ENCODE measurements at places on chromosomes 6 and 20.

DNA sequence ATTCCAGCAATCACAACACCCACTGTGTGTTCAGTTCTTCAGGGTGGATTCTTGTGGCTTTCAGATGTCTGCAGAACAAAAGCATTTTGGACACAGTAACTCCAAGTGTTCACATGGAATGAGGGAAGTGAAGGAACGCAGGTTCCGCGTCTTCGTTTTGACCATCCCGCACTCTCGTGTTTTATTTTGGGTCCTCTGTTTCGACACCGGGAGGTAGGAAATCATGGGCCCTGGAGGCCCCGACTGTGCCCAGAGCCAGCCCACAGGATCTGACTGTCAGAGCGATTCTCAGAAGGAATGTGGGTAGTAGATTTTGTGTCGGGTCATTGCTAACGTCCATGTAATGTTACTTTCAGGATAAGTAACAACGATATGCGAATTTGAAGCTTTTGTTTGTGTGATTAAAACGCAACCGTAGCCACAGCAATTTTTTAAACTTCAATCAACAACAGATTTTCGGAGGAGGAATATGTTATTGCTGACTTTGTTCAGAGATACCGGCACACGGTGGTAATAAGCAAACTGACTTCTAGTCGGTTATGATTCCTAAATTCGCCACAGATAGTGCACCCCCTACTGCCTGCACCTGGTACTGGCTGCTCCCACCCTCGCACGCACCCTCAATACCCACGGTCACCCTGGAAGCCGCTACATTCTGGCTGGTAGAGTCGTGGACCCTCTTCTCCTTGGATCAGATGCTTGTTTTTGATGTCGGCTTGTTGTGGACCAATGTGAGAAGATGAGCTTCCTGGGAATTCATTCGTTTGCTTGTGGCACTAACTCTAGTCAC, 10.5 kb downstream of the NPEPL1 start:
- DNase-seq = no peak

DNA sequence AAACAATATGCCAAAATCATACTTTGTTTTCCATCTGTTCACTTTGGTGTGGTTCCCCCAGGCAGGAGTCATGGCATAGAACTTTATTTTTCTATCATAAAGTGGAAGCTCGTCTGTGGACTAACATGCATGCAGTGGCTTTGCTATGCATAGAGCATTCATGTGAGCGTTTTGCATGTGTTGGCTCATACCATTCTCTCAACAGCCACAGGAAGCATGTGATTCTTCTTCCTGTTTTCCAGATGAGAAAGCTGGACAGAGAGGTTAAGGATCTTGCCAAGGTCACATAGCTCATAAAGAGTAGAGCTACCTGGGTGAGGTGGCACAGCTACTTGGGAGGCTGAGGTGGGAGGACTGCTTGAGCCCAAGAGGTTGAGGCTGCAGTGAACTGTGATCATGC, 123.4 kb upstream of the HDGFL1 start:
- DNase-seq = no peak

- no peak for DNase-seq
Measured at GRCh38 chr6:168865-169455, 123.3 kb upstream of the DUSP22 start.

DNA sequence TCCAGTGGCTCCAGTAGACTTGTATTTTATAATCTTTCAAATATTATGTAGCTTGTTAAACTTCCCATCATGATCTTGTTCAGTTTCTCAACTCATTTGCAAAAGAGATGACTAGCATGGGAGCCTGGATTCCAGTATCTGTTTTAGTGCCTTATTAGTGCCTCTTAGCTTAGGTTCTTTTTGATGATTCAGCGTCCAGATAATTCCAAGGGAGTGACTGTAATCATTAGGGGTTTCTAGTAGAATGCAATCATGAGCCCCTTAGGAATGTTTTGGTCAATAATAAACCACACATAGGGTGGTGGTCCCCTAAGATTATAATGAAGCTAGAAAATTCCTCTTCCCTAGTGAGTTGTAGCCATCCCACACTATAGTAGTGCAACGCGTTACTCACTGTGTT, 7.0 kb downstream of the CD2AP start:
- no peak for DNase-seq

GRCh38 chr6:155171747-155172449, 91.9 kb upstream of the CLDN20 start:
- peak; percentile 37 for DNase-seq

GRCh38 chr6:139257821-139258398, 33.9 kb downstream of the TXLNB start:
- no peak for DNase-seq

DNA sequence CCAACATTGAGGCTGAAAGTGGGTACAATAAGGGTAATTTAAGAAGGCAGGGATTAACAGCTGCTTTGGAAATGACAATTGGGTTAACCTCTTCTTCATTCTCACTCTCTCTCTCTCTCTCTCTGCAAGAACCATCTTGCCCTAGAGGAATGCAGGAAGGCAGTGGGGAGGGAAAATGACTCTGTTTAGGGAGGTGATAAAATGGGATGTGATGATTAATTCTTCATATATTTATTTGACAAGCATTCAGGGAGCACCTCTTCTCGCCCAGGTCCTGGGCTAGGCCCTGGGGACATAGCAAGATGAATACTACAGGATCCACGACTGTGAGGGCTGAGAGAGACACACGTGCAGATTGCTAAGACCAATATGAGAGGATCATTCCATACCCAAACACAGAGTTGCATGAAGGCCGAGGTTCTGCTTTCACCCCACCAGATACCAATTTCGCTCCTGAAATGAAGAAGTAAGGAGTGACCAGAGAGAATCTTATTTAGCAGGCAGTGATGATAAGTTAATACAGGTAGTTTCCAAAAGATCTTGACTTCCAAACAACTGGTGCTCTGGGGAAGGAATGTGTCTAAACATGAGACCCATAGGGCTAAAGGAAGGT, 13.3 kb upstream of the PTPN1 start:
- no peak for DNase-seq

DNA sequence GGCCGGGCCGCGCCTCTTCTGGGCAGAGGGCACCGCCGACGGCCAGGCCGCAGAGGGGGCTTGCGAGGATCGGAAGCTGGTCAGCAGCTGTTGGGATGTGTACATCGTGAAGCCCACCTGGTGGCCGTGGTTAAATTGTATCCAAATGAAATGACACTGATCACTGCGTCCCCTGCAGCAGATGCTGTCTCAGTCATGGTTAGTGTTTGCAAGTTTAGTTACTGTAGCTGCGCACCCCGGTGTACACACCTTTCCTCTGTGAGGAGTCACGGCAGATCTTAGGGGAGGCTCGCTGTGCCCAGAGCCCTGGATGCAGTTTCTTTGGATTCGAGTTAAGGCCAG, 653 bp downstream of the NAA20 start:
- DNase-seq = no peak

DNA sequence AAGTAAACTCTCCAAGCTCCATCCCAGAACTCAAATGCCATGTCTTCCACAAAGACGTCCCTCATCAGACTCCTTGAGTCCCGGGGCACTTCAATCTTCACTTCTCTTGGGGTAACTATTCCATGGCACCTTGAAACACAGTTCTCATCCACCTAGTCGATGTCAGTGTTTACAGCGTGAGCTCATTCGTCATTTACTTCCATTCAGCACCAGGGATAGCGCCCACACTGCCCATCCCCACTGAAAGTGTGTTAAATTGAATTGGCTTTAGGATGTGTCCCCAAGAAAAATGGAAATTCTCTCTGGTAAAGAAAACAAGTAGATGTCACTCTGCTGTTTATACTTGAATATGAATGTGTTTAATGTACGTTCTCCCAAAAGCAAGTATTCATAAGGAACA, 31.3 kb downstream of the KCNK15 start:
- DNase-seq = no peak

GRCh38 chr20:32670773-32671455, 2.8 kb downstream of the C20orf203 start:
- no peak for DNase-seq

DNA sequence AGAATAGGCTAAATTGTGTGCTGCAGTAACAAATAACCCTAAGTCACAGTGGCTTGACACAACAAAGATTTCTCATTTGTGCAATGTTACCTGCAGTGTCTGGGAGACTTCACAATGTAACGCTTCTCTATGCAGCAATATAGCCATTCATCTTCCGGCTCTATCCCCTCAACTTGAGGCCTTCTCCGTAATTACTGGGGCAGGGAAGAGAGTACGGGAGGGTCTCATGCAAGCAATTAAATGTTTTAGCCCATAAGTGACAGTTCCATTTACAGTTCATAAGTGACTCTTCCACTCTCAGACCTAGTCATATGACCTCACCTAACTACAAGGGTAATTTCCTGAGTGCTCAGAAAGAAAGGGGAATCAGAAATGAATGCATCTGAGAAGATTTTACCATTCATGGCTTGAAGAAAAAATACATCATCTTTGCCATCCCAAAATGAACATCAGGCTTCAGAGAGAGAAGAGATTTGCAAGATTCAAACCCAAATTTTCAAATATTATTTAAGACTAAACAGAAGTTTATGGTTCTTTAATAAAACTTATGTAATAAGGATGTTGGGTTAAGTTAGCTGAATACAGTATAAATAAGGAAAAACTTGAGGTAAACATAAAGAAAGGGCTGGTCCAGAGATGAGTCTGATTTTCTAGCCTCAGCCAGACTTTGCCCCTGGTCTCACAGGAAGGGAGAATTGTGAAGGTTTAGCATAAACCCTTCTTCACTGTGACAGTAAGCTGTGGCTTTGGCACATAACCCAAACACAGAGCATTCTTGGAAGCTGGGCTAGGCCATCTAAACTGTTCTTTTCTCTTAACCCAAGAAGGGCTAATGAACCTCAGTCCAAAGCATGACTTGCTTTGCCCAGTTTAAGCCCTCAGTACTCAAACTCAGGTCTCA, 13.3 kb downstream of the GPR6 start:
- no peak for DNase-seq

DNA sequence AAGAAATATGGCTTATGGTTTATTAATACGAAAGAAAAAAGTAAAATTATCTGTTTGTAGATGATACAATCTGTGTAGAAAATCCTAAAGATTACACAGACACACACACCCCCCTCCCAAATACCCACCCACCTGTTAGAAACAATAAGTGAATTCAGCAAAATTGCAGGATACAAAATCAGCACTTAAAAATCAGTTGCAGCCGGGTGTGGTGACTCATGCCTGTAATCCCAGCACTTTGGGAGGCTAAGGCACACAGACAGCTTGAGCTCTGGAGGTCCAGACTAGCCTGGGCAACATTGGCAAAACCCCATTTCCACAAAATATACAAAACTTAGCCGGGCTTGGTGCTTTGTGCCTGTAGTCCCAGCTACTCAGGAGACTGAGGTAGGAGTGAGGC, 42.3 kb downstream of the NINL start:
- DNase-seq = no peak

DNA sequence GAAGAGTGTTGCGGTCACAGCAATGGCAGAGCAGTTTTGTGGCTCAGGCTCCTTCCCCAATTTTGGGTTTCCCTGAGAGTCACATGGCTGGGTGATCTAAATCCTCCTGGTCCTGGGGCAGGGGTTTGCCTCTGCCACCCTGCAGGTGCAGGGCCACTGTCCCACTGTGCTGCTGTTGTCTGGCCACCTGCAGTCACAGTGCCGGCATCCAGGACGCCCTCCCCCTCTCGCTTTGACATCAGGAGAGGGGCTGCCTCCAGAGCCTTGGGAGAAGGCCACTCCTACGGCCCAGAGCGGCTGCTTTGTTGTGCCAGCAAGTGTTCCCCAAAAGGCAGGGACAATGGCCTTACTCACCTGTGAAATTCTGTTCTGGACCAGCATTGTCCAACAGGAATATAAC, 449.0 kb downstream of the QKI start:
- no peak for DNase-seq

DNA sequence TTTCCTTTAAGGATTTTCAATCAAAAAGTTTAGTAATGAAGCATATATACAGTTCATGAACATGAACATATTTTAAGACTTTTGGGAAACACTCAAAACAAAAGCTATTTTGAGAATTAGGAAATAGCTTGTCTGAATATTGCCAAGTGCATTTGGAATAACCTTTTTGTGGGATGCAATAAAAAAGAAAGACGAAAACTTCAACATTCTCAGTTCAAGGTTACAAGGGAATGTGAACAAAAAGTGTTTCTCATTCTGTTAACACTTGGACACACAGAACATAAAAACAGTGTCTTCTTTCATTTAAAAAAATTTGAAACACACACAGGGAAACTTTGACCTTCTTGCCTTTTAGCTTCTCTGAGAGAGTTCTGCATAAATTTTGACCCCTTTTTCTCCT, 72.7 kb upstream of the TCF21 start:
- DNase-seq = no peak

DNA sequence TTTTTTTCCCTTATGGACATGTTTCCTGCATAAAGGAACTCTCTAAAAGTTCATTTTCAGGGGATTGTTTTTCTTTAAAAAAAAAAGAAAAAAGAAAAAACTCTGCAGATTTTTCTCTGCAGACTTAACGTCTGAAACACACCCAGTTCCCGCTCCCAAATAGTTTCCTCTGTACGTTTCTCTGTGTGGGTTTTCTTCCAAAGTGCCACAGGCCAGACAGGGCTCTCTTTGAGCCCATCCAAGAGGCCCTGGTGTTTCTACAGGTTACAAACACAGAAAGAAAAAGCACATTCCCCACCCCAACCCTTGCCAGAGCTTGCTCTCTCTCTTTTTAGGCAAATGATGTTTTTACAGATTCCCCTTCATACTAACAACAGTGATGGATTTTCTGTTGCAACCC, 258.6 kb downstream of the FNDC1 start:
- no peak for DNase-seq

- DNase-seq = no peak
Measured at GRCh38 chr6:129893640-129894039, 32.5 kb upstream of the TMEM244 start.

DNA sequence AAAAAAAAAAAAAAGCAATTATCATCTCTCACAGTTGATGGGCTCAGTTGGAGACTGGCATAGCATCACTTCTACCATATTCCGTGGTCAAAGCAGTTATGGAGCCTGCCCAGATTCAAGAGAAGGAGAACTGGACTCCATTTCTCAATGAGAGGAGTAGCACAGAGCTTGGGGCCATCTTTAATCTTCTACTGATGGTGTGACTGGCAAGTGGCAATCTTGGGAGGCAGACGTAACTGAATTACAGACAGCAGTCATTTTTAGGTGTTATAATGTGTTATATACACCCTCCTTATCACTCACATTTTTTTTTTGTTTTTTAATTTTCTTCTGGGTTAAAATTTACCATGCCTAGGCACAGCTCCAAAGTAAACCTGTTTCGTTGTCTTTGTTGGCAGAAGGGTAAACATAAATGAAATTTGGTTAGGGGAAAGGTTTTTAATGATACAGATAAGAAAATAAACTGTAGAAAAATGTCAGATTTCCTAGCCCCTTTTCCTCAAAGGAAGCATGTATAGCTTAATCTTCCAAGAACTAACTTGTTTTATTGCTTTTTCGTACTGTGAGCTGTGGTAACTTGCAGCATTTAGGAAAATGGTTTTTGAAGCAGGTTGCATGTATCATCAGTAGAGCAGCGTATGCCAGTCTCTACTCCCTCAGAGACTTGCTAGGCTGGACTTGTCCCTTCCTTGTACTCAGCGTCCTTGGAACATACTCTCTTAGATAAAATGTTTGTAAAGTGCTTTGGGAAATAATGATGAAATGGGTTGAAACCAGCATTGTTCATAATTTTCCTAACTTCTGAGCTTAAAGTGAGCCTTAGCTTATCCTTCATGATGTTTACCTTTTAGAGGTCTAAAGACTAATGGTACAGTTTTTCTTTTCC, 25.7 kb downstream of the ZFAND3 start:
- no peak for DNase-seq

Measured in urinary bladder (tissue), 4 donors.